ENCODE measurements at places on chromosomes 11 and 22.

DNA sequence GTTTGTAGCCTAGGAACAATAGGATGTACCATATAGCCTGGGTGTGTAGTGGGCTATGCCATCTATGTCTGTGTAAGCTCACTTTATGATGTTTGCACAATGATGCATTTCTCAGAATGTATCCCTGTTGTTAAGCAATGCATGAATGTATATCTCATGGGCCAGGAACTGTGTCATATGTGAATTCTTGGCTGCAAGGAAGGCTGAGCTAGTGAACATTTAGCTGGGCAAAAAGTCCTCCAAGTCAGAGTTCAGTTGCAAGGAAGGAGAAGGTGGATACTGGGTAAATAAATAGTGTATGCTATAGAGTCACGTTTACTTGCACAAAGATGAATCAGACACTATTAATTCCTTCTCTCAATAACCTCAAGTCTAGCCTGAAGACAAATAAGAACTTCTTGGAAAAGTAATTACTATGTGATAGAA lies 136.1 kb downstream of the EHF start:
- DNase-seq, result no peak

GRCh38 chr11:8867931-8868631 lies 42.9 kb upstream of the AKIP1 start:
- no peak for DNase-seq

- no peak for DNase-seq
These were observed 380.7 kb downstream of the MN1 start for GRCh38 chr22:27420817-27421361.

GRCh38 chr11:7572001-7572712 lies 58.4 kb downstream of the PPFIBP2 start:
- DNase-seq, result no peak

DNA sequence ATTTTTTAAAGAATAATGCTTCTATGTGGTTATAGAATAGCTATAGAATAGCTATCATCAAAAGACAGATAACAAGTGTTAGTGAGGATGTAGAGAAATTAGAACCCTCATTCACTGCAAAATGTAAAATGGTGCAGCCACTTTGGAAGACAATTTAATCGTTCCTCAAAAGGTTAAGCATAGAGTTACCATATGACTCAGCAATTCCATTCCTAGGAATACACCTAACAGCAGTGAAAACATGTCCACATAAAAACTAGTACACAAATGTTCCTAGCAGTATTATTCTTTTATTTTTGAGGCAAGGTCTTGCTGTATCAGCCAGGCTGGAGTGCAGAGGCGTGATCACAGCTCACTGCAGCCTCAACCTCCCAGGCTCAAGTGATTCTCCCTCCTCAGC lies 34.0 kb downstream of the RTL6 start:
- no peak for DNase-seq

GRCh38 chr22:37816543-37817180 lies 6.5 kb upstream of the GALR3 start:
- no peak for DNase-seq

DNA sequence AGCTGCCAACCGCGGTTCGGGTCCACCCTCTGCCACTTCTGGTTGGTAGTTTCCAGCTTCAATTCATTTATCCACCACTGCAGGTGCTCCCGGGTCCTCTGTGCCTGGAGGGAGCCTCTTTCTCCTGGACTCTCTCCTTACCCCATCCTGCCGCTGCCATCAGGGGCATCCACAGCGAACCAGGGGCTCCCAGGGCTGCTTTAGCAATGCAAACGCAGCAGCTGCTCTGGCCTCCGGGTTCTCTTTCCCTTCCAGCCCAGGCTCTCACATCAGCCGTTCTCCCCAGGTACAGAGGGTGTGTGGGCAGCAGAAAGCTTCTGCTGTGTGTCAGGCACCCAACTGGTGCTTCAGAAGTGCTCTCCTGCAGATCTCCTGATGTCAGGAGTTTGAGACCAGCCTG lies 27.9 kb downstream of the NFAM1 start:
- no peak for DNase-seq

All from stimulated activated CD8-positive, alpha-beta memory T cell treated with anti-CD3 and anti-CD28 coated beads, Interleukin-4, amount 100 ng/mL, for 4 hours (primary cell).